ENCODE measurements at places on chromosomes 1 and 21.
A peak's percentile ranks its signal among the peaks of the same experiment; 100 is the strongest.

DNA sequence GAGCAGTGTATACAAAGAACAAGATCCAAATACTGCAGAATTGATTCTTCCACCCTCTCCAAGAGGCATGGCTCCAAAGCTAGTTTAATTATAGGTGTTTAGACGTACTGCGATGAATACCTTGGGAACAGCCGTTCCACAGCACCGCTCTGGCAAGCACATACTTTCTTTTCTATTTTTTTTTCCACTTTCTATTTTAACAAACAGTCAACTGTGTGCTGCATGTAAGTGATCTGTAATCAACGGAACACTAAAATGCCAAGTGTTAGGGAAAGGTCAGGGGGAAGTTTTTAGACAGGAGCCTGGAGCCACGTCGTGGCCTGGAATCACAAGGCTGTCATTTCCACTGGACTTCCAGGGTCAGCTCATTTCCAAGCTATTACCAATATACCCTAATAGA lies 486.4 kb upstream of the DAB1 start:
- no peak for DNase-seq

GRCh38 chr1:225464851-225465792 lies 37.3 kb upstream of the LBR start:
- DNase-seq = peak; percentile 41

GRCh38 chr1:117173691-117174090 lies 37.0 kb downstream of the VTCN1 start:
- DNase-seq = no peak

DNA sequence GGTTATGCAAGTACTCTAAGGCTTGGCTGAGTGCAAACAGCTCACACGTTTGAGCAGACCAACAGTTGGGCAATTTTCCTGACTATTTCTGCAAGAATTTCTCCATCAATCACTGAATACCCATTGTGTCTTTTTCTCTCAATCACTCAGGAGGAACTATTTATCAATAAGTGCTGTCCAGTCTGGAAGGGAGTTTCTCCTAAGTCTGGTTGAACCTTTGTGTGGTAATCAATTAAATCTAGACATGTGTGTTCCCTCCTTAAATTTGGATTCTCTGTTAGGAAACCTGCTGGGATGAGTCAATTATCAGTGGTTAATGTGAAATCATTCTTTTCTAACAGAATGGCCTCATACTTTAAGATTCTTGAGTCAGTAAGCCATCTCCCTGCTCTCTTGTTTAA lies 6.8 kb upstream of the AADACL3 start:
- no peak for DNase-seq

GRCh38 chr1:54110996-54111395 lies 41.8 kb downstream of the CDCP2 start:
- DNase-seq = no peak

DNA sequence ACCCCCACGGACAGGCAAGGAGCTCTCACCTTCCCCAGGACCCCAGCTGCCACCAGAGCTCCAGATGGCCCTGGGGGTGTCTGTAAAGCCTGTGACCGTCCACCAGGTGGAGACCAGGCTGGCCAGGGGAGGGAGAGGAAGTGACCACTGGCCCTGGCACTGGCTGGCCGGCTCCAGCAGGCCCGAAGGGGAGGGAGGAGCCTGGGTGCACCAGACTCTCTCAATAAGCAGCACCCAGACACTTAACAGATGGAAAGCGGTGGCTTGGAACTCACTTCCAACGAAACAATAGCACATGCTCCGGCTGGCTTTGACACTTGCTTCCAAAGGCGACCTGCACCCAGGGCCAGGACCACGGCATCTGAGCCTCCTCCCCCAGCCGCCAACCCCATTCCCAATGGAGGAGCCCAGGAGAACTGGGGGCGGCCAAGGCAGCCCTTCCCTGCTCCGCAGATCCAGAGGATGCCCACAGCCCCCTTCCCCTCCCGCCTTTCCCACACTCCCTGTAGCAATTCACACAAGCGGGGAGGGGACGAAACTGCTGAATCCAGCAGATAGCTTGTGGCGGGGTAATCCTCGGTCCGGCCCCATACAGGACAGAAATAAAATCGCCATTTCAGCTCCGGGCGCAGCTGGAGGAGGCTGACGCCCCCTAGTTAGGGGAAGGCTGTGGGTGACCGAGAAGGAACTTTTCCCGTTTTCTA lies 742 bp upstream of the PDE9A start:
- no peak for DNase-seq

DNA sequence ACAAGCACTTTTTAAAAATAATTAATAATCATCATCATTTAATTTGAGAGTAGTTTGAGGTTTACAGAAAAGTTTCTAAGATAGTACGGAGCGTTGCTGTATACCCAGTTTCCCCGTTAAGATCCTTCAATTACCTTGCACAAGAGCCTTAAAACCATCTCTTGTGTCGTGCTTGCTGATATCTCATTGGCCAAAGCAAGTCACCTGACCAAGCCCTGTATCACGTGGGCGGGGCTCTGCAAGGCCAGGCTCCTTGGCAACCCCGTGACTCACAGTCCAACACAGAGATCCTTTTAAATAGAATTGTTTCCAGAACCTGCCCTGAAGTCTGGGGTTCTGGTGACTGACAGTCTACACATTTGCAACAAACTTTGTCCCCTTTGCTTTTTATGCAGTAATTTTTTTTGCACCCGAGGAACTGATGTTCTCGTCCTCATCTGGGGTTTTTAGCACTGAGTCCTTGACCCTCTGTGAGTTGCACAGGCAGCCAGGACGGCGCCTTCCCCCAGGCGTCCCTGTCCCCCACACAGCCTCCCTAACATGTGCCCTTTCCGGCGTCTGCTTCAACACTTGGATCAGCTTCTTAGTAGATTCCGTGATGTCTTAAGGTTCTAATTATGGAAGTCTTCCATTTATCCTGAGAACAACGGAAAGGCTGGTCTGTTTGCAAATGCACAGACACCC lies 183.3 kb upstream of the TMEM51 start:
- DNase-seq = peak; percentile 68

GRCh38 chr1:160618763-160619274 lies 28.0 kb downstream of the SLAMF1 start:
- peak; percentile 38 for DNase-seq

GRCh38 chr1:111754984-111755330 lies 744 bp upstream of the DDX20 start:
- DNase-seq = peak; percentile 84

DNA sequence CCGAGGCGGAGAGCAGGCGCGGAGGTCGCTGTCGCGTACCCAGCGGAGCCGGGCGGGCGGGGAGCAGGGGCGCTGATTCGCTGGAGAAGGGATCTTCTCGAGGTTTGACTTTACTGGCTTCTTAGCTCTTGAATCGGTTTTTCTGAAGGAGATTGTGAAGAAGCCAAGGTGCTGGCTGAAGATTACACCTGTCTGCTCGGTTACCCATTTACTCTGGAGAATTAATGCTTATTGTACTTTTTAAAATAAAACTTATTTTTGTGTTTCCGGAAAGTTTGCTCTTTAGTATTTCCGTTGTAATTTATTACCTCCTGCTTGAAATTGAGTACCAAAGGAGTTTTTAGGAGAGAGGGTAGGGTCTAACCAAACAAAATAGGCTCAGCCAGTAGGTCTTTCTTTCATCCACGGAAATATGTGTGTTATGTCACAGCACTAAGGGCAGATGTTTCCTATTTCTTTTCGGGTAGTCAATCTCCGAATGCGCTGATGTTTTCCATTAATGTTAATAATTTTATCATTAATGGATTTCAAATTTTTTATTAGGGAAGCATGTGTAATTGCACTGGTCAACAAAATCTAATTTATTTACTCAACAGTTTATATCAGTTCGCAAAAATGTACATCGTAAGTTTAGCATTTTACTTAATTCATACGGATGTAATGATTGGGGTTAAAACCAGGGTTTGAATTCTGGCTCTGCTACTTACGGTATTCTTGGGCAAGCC lies 510 bp upstream of the GNG5 start:
- DNase-seq = peak; percentile 39

GRCh38 chr1:13617773-13618172 lies 34.1 kb downstream of the PDPN start:
- no peak for DNase-seq

DNA sequence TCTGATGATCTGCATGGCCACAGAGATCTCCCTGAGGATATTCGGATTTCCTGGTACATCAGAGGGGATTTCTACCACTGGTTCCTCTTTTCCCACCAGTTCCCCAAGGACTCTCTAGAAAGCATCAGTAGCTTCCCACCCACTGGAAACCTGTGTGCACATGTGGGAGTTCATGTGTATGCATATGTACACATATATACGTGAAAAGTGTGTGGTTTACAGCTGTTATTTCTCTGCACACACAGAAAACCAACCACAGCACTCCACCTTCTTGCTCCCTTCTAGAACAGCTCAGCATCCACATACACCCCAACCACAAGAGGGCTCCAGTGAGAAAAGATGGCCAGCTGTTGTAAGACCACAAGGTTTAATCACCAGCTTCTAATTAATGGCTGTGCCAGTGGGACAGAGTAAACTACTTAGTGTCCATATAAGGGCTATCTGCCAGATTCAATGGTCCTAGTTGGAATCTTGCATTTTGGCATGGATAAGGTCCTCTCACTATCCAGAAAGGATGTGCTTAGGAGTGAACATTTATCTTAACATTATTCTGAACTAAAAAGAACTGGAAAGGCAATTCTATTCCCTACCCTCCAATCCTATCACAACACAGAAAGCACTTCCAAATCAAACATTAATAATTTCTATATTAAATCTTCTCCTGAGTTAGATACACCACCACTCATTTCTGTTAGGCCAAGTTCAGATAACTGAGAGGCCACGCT lies 24.1 kb downstream of the GPR3 start:
- peak; percentile 86 for DNase-seq

DNA sequence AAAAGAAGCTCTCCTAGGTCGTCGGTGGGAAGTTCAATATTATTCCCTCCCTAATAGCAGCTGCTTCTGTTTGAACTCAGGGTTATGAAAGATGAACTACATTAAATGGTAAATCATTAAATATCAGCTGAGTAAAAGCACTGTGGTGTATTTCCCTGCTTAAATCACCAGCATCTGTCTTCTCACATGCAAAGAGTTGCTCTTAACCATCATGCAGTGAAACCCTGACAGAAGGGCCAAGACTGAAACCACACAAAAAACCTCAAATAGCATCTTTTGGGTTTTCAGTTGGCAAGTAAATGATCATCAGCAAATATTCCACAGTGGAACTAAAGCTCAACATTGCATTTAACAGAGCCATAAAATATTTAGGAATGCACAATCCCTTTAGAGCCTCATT lies 380.0 kb upstream of the ADGRL2 start:
- DNase-seq = no peak

- no peak for DNase-seq
These were observed 13.6 kb upstream of the PIGK start for GRCh38 chr1:77232829-77233228.

- no peak for DNase-seq
These were observed 271.6 kb downstream of the KCNJ6 start for GRCh38 chr21:37644636-37645035.

DNA sequence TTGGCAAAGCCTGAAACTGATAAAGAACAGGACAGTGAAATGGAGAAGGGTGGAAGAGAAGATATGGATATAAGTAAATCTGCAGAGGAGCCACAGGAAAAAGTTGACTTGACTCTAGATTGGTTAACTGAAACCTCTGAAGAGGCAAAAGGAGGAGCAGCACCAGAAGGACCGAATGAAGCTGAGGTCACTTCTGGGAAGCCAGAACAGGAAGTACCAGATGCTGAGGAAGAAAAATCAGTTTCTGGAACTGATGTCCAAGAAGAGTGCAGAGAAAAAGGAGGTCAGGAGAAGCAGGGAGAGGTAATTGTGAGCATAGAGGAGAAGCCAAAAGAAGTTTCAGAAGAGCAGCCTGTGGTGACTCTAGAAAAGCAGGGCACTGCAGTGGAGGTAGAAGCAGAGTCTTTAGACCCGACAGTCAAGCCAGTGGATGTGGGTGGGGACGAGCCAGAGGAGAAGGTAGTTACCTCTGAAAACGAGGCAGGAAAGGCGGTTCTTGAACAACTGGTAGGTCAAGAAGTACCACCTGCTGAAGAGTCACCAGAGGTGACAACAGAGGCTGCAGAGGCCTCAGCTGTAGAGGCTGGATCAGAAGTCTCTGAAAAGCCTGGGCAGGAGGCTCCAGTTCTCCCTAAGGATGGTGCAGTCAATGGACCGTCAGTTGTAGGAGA lies 16.3 kb downstream of the CCDC17 start:
- no peak for DNase-seq

GRCh38 chr21:15028186-15028585 lies 36.6 kb downstream of the NRIP1 start:
- DNase-seq = no peak

GRCh38 chr1:97412737-97413136 lies 508.1 kb downstream of the DPYD start:
- DNase-seq = no peak

DNA sequence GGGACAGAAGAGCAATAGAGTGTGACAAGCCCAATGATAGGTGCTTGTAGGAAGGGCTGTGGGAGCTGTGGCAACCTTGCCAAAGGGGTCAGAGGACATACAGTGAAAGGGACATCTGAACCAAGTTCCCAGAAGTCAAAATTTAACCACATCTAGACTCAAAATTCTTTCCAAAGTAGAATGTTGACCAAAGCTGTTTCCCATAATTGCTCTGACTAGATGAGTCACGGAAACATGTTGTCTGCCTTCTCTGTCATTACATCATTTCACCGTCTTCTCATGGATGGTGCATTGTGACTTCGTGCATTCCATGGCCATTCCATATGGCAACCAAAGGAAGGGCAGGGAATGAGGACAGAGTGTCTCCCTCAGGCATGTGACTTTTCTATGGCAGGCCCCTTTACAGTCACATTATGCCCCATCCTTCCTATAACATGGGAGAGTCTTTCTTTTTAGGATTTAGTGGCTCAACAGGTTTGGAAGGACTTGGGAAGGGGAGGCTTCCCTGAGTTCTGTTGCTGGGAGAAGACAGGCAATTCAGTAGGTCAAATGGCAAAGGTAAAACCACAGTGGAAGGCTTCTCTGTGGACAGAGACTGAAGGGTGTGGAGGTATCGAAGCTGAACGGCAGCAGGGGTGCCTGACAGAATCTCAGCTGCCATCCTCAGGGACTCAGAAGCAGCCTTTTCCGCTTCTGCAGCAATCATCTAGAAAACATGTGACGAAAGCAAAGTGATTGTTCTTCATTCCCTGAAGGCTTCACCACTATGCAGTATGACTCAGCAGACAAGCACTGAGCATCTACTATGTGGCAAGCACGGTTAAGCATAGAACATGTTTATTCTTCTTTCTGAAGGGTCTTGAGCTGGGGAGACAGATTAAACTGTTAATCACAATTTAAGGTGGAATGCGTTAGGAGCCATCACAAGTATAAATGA lies 24.7 kb downstream of the NPHS2 start:
- DNase-seq = peak; percentile 75

DNA sequence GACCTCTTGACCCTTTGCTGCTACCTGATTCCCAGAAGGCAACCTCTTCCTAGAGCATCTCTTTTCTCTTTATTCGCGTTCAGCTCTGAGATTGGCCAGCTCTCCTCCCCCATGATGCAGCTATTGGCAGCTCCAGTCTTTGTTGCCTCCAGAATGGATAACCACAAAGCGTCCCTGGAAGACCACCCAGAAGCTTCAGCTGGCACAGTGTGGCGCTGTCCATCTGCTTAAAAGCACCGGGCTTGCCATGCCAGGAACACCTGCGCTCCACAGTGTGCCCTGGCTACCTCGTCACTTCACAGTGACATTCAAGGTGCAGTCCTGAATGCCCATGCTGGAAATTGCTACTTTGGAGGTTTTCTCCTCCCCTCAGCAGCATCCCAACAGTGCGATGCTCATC lies 353.9 kb downstream of the LMO4 start:
- no peak for DNase-seq

Measured in NB4 (cell line).